Glutamatergic neuron (in vitro differentiated cells): ENCODE measurements at places on chromosomes 12 and 14.

- no peak for DNase-seq
Measured at GRCh38 chr12:5988088-5988487, 43.0 kb upstream of the ANO2 start.

DNA sequence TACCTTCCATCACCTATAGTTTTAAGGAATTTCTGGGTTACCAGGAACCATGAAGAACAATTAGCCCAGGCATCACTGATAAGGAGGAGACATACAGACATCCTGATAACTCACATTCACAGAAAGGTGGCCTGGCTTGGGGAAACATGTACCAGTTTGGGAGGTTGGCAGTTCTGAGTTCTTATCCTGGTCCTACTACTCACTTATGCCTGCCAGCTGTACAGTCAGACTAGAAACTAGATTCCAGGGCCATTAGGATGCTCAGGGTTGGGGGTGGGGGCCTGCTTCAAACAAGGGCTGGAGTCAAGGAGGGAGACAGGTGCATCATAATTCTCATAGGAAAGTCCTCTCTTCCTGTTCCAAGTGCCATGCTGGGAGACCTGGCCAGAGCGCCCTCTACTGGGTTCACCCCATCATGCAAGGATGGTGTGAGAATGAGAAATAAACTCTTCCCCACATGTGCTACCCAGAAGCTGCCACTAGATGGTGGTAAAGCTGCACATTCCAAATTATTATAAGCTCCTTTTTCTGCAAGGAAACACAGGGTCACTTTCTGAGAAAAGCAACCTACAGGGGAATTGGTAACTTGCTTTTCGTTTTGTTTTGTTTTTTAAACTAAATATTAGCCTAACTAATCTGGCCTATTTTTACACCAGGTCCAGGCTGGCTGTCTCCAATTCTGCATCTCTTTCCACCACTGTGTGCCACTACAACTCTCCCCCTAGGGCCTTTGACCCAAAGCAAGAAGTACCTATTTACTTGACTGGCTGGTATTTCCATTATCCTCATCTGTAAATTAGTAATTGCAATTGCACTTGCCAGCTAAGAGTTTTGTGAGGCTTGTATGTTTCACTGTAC is 14.5 kb downstream of the OAS2 start:
- DNase-seq: peak; percentile 71

DNA sequence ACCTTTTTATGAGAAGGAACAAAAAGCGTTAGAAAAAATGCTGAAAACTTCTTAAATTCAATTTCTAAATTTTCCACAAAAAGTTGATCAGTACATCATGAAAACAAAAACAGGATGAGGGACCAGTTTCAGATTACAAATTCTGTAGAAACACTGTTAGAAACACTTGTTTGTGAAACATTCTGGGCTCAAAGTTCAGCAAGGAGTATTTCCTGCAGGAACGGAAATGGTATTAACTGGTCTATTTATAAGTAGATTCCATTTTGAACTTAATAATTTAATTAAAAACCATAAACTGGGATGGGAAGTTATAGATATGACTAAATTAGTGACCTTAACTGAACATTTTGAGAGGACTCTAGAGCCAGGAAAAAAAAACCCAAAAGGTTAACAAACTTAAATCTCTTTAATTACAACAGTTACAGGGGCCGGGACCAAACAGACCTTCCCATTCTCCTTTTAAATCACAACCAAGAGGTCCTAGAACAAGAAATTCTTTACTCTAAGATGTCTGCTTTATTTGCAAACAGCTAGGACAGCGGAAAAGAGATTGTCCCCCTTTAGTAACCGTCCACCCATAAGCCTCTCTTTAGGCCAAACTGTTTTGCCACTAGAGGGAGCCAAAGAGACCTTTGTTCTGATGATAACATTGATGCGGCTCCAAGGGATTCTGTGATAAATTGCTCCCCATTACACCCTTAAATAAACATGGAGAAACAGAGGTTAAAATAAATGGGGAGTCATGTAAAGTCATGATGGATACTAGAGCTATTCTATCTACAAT is 69.0 kb upstream of the RERGL start:
- DNase-seq: peak; percentile 18

DNA sequence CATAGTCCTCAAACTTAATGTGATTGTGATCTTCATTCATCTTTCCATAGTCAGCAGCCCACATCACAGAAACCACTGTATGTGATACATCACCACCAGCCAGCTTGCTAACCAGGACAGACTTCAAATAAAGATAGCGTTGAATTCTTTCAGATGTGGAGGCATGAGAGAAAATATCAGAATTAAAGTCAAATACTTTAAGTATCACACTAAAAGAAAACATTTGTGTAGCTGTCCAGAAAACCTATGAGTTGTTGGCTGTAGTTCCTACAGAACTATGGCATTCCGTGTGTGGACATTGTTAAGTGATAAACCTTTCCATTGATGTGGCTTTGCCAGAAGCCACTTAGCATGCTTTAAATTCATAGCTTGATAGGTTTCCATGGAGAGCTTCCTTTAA is 105.1 kb downstream of the LLPH start:
- DNase-seq: no peak

DNA sequence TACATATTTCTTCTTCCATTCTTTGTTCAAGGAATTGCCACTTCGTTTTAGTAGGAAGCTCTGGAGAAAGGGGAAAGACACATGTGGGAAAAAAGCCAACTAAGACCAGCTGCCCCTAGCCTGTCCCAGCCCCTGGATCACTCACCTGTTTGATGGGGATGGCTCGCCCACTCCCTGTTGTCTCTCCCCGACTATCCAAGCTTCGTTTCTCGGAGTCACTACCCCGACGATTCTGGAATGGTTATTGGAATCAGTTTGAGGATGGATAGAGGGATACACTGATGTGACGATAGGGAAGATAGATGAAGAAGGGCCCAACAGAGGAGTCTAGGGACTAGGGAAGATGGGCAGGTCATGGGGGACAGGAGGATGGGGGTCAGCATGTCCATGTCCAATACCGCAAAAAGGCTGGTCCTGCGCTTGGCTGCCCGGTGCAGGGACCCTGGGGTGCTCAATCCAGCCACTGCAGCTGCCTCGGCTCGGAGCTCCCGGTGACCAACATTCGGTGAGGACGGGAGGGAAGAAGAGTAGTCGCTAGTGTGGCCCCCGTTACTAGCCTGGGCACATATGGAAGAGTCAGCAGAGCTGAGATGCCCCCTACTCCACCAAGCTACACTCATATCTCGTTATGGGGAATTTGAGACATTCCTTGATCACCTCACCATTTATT is 7.0 kb downstream of the AGAP2 start:
- no peak for DNase-seq

DNA sequence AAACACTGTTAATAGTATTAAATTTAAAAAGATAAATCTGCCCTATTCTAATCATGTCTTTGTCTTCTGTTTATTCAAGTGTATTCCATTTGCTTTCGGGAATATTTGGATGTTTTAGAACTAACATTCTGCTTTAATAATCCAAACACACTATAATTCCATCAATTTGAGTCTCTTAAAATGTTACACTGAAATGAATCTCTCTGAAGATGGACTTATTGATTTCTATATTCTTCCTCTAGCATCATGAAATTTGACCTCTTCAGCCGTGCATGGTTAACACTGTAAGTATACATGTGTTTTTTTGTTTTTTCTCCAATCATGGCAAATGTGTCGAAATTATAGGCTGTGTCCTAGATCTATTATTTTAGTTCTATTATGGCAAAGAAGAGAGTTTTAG is 339.2 kb downstream of the ACSS3 start:
- DNase-seq: no peak

DNA sequence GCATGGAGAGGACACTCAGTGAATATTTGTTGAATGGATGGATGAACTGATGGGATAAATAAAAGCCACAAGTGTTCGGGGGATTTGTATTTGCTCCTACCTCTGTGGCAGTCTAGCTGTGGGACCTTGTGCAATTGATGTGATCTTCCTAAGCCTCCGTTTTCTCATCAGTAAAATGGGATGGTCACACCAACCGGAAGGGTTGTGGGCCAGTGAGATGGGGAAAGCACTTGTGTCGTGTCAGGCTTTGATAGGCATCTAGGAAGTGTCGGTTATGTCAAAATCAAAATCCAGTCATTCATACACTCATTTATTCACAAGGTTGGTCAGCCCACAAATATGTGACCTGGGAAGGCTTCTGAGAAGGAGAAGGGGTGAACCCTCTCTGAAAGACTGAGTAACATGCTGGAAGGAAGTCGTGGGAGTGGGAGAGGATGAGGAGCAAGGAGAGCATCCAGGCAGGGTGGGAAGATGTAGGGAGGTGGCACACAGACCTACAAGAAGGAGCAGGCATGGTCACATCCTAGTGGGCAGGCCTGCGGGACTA is 7.8 kb upstream of the SERPINA9 start:
- no peak for DNase-seq

DNA sequence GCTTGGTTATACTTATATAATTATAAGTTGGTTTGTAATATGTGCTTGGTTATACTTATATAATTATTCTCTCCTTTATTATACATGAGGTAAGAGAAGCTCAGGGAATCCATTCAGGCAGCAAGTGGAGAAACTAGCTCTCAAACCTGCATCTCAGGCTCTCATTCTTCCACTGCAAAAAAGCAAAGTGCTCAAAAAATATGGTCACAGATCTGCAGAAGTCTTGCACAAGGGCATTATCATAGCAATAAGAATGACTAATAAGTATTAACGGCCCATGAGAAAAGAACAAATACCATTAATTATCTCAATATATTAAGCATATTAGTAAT is 476 bp upstream of the TRAFD1 start:
- no peak for DNase-seq

DNA sequence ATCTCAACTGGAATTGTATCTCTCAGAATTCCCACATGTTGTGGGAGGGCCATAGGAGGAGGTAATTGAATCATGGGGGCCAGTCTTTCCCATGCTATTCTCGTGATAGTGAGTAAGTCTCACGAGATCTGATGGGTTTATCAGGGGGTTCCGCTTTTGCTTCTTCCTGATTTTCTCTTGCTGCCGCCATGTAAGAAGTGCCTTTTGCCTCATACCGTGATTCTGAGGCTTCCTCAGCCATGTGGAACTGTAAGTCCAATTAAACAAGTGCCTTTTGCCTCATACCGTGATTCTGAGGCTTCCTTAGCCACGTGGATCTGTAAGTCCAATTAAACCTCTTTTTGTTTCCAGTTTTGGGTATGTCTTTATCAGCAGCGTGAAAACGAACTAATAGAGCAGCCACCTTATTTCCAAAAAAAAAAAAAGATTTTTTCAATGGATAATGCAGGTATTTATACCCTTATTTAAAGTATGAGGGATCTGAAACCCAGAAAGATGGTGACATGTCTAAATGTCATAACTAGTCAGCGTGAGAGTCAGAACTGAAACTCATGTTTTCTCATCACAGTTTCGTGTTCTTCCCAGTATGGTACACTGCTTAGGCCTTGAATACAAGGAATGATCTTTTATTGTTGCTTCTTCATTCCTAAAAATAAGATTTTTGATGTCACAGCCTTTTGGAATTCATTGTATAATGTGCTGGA is 89.6 kb downstream of the ERC1 start:
- DNase-seq: no peak

DNA sequence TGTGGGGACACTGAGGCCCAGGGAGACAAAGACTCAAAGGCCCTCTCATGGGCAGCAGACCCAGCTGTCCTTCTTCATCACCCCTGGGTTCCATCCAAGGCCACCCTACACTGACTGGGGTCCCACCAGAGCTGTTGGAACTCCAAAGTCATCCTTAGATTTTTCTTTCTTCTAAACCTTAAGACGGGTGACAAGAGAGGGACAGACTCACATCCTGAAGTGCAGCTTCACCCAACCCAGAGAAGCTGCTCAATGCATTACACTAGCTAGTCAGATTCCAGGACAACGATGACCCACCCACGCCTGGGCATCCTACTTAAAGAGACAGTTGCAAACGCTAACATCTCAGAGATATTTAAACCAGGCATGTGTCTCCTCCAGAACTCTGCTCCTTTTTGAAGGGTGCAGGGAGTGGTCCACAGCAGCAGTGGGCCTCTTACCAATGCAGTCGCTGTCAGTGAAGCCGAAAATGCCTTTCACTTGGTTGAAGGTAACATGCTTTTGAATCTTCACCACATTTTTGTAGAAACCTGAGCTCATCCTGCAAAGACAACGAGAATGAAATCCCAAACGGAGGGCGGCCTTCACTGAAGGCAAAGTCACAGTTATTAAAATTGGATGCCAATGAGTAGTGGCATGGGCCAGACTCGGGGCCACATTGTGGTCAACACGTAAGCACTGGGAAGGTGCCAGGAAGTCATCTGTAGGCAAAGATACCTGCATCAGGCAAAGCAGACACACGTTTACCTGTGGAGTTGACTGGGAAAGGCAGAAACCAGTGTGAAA is 23.4 kb downstream of the SLC25A47 start:
- no peak for DNase-seq

GRCh38 chr12:130971925-130972585 is 18.3 kb downstream of the ADGRD1 start:
- no peak for DNase-seq

- no peak for DNase-seq
Measured at GRCh38 chr14:50688875-50689274, 20.8 kb upstream of the SAV1 start.

DNA sequence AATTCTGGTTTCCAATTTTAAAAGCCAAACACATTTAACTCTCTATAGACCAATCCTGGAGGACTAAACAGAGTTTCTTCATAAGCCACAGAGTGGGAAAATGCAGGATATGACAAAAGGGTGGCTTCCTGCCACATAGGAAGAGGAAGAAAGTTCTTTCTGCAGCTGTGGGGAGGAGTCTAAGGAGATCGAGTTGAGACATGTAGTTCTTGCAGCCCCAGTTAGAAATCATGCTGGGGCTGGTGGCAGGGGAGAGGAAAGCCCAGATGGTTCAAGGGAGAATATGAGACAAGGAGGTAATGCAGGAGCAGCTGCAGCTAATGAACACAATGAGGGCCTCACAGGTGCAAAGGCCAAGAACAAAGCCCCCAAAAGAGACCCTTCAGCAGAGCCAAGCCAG is 85.0 kb upstream of the ARID2 start:
- no peak for DNase-seq

DNA sequence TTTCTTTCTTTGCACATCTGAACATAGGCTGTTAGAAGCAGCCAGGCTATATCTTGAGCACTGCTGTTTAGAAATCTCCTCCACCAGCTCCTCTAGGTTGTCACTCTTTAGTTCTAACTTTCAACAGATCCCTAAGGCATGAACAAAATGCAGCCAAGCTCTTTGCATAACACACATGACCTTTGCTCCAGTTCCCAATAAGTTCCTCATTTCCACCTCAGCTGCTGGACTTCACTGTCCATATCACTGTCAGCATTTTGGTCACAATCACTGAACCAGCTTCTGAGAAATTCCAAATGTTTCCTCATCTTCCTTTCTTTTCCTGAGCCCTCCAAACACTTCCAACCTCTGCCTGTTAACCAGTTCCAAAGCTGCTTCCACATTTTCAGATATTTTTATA is 27.6 kb upstream of the C14orf132 start:
- DNase-seq: no peak

- DNase-seq: no peak
Measured at GRCh38 chr12:39919790-39920189, 186.1 kb downstream of the SLC2A13 start.

DNA sequence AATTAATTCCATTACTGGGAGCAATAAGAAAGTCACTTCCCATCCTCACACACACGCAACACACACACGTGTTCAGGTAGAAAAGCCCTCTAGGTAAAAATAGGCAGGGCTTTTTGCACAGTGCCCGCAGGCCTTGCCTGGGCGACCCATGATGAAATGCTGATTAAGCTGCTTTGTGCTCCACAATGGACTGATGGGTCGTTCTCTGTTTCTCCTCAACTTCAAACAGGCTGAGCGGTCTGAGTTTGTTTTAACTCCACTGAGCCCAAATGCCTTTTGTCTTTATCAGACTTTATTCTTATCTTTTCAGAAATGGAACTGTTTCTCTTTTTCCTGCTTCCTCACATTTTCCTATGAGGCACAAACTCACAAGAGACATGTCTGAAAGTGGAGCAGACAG is 9.4 kb upstream of the DACT1 start:
- no peak for DNase-seq
